ENCODE measurements at places on chromosomes 6 and 20. TPM values are rescaled to one million over a fixed set of nuclear protein-coding genes. Genes with fewer than 3 reads are reported as not detected.

Gene SLC32A1
- total RNA-seq, result not detected

DNA sequence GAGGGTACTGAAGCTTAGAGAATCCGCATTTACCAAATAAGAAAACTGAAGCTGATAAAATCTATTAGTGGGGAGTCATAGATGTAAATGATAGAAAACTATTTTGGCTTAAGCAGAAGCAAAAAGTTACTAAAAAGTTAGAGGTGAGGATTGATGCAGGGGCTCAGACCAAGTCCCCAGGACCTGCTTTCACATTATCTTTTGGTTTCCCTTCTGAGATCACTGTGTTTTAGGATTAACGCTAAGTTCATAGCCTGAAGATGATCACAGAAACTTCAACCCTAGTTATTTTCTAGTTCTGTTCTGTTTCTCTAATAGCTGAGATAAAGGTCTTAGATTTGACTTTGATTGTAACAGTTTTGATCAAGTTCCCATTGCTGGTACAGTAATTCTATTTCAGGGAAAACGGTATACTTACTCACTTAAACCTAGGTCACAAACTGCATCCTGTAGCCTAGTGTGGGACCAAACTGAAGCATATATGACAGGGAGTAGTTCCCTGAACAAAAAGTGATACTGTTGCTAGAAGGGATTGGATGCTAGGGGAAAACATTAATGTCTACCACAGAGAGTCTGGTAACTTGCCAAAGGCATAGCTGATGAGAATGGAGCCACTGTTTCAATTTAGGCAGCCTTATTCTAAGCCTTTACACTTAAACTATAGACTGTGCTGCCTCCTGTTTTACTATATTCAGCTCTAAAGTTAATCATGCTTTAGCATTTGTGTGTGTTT lies 13.1 kb downstream of the CYB5R4 start:
- no peak for DNase-seq

DNA sequence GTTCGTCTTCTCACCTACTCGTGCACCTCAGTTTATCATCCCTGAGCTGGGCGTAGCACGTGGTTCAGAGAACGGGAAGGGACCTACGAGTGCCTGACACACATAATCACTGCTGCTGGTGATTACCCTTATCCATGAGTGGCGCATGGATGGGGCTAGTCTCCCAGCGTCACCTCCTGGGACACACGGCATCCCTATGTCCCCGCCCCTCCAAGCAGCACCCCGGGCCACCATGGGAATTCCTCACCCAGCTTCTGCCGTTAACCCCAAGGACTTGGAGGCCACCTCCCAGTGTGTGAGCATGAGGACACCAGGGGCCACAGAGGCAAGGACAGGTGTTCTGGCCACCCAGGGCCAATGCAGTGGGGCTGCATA lies 9.8 kb downstream of the CHRNA4 start:
- DNase-seq, result no peak

Gene C20orf141
- total RNA-seq, result not detected

DNA sequence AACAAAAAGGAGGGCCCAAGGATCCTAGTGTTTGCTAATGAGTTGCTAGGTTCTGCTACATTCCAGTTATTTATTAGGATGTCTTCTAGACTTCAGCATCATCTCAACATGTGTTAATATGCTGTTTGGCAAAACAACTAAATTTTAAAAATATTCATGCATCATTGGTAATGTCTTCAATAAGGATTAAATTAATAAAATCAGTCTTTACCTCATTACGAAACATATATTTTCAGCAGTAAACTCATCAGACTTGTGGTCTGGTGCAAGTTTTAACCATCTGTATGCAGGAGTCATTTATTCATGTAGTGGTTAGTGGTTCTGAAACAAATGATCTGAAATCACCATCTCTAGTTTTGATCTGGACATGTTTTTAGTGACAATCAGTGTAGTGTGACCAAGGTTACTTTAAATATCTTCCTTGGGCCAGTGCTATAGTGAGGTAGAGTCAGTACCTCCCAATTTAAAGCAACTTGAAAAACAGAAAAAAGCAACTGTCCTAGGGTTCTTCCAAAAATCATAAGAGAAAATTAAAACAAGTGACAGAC lies 85.0 kb upstream of the KCNK16 start:
- no peak for DNase-seq

DNA sequence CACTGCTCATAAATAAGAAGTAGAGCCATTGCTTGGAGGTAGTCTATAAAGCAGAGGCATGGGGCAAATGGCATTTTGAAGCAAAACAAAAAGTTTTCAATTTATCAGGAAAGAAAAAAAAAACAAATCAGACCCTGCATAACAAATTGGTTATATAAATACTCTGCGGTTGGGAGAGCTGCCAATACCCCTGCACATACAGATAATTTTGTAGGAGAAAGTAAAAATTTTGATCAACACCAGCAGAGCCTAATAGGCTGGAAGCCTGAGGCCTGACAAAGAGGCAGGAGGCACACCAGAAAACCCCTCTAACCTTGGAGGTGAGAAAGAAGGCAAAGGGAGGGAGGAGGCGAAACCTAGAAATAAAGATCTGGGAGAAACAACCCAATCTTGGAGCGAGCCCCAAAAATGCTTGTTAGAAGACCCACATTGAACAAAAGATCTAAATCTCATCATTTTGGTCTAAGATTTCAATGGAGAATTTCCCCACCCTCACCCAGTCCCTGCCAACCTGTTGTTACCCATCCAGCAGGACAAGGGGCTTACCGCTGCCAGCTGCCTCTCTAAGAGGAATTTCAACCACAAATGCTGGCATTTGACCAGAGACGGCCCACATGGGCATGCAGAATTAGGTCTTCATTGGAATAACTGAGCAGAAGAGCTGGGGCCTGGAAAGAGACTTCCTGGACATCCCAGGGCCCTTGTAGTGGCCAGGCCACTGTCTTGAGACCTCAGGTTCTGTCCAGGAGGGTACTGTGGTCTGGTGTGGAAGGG lies 28.4 kb downstream of the FOXA2 start:
- DNase-seq, result no peak

Gene HLA-DOA
- total RNA-seq, result 1.8 TPM

- DNase-seq, result no peak
Observed at GRCh38 chr6:153816366-153816765, 222.7 kb upstream of the OPRM1 start.

- DNase-seq, result no peak
Observed at GRCh38 chr6:162817196-162817595, 89.4 kb downstream of the PACRG start.

DNA sequence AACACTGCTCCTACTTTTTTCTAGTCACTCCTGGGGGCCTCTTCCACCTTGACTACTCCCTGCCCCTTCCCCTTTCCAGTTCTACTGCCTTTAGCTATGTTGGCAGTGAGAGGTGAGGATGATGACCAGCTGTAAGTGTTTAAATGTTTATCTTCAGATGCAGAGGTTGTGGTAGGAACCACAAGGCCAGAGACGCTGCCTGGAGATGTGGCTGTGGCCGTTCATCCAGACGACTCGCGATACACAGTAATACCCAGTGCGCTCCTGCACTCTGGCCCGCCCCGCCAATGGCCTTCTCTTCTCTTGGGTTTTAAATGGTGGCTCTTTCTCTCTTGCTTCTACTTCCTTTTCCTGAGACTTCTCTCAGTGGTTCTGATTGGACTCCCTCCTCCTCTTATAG lies 4.6 kb downstream of the VARS2 start:
- DNase-seq, result no peak

DNA sequence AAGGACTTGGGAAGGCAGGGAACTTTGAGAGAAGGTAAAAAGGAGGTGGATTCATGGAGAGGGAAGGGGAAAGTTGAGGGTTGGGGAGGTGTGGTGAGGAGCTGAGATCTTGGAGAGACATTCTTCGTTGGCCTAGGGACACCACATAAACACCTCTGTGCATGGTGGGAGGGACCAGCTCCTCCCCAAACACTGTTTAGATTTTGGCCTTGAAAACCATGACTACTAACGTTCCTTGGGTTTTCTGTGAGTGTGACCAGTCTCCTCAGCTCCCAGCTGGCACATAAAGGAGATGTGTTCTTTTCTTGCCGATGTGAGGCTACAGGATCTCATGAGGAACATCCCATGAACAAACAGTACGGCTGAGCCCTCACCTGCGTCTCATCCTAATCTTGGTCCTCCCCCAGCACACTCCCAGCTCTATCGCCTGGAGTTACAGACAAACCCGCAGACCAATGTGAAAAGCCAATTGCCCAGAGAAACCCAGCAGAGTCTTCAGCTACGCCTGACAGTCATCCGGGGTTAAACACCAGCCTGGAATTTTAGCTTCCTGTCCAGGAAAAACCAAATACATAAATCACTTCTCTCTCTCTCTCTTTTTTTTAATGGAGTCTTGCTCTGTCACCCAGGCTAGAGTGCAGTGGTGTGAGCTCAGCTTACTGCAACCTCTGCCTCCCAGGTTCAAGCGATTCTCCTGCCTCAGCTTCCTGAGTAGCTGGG lies 22.0 kb upstream of the DDR1 start:
- no peak for DNase-seq

All from activated T-helper 1 cell treated with anti-CD3 and anti-CD28 coated beads, Interleukin-12 subunit alpha, Interleukin-12 subunit beta, Interleukin-2, Interleukin-4 antibody, amounts not matched to agents 30 ng/mL and 10 ng/mL and 1 ng/mL, durations not matched to agents 14 hours and 24 hours and 36 hours (primary cell).